Stimulated activated CD4-positive, alpha-beta T cell treated with anti-CD3 and anti-CD28 coated beads, TNF-alpha, amount 100 ng/mL, for 1 hour (primary cell): ENCODE measurements at places on chromosomes 7 and 10.

GRCh38 chr7:140533394-140533872 lies 54.1 kb upstream of the MKRN1 start:
- DNase-seq = no peak

- no peak for DNase-seq
Observed at GRCh38 chr7:150977382-150978125, 567 bp downstream of the KCNH2 start.

GRCh38 chr10:104435822-104436221 lies 82.2 kb downstream of the CFAP58 start:
- DNase-seq = no peak

- no peak for DNase-seq
Observed at GRCh38 chr7:131076711-131077181, 250.9 kb upstream of the MKLN1 start.

- DNase-seq = no peak
Observed at GRCh38 chr7:142771353-142771723, 568 bp downstream of the PRSS2 start.

DNA sequence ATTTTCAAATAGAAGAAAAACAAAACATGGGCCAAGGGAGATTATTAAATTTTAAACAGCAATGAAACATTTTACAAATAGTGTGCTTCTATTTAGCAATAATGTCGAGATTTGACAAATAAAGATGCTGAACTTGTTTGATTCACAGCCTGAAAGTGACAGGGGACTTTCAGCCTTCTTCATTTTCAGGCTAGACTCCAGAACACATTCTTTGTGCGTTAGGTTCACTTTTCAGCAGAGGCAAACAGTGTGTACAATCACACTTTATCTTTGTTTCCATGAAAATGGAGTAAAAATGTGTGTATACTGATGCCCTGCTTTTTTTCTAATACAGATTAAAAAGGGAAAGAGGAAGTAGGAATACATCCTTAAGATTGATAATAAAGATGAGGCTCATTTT lies 35.6 kb downstream of the FAM171A1 start:
- DNase-seq = no peak

DNA sequence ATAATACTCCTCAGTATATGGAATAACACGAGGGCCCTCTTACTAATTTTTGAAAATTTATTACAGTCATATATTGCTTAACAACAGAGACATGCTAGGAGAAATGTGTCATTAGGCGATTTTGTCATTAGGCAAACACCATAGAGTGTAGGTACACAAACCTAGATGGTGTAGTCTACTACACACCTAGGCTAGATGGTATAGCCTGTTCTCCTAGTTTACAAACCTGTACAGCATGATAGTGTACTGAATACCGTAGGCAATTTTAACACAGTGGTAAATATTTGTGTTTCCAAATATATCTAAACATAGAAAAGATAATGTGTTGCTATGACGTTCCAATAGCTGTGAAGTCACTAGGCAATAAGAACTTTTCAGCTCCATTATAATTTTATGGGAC lies 12.8 kb downstream of the OR2F1 start:
- no peak for DNase-seq
